ENCODE measurements at places on chromosomes 5 and 9. TPM values are rescaled to one million over a fixed set of nuclear protein-coding genes. Genes with fewer than 3 reads are reported as not detected.

GRCh38 chr5:149170299-149170698 lies 29.0 kb downstream of the ABLIM3 start:
- no peak for DNase-seq

- DNase-seq, result no peak
Measured at GRCh38 chr5:95543017-95543705, 11.6 kb downstream of the SKIC3 start.

- no peak for DNase-seq
Measured at GRCh38 chr5:59418808-59419207, 474.7 kb downstream of the PDE4D start.

- no peak for DNase-seq
Measured at GRCh38 chr5:77824981-77825380, 48.8 kb upstream of the TBCA start.

DNA sequence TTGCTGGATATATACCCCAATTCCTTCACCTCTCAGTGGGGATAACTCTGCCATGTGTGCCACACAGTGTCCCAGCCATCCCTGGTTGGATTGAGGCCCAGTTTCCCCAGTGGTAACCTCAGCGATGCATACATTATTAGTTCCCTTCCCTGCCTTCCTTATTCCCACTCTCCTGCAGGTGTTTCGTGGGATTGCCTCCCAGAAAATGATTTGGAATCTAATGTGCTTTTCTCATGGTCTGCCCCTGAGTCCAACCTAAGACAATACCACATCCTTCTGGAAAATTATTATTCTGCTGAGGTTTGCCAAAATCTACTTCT lies 8.4 kb upstream of the SPINK4 start:
- no peak for DNase-seq

- no peak for DNase-seq
Measured at GRCh38 chr5:58490402-58491050, 709 bp upstream of the GAPT start.

GRCh38 chr9:110015759-110016158 lies 192.2 kb downstream of the C9orf152 start:
- peak; percentile 50 for DNase-seq

- DNase-seq, result no peak
Measured at GRCh38 chr5:168642019-168642418, 62.9 kb upstream of the PANK3 start.

DNA sequence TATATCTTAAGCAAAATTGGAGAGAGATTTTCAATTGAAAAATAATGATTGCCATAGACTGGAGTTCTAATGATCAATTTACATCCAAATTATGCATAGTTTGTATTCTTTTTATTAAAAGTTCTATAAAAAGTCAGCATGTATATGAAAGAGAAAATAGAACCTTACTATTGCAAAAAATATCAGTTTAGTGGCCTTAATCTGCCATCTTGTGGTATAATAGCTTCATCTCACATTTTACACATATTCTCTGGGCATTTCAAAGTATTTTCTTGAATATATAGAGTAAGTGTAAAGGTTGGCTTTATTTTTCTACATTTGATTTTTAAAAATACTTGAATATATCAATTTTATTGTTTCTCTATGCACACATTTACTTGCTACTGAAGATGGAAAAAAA lies 1858.6 kb upstream of the CDH9 start:
- DNase-seq, result no peak

- no peak for DNase-seq
Measured at GRCh38 chr9:82382887-82383616, 394.5 kb downstream of the SPATA31D1 start.

GRCh38 chr5:154801083-154801482 lies 45.9 kb downstream of the LARP1 start:
- DNase-seq, result no peak

DNA sequence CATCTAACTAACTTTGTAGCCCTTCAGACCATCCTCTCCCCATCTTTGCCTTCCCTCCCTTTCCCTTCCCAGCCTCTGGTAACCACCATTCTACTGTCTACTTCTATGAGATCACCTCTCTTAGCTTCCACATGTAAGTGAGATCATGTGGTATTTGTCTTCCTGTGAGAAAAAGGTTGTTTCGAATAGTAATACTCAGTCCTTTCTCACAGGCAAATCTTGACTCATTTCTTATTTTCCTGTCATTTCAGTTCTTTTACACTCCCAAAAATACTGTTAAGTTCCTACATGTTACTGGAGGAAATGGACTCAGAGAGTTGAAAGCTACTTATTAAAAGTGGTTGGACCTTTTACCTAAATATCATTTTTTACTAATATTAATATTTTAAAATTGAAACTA lies 82.1 kb downstream of the SLF1 start:
- DNase-seq, result no peak

GRCh38 chr5:141695627-141696215 lies 13.7 kb upstream of the ARAP3 start:
- DNase-seq, result no peak

- no peak for DNase-seq
Measured at GRCh38 chr5:81782811-81783210, 31.9 kb upstream of the SSBP2 start.

- peak; percentile 91 for DNase-seq
Measured at GRCh38 chr5:137206030-137206715, 293.0 kb downstream of the SPOCK1 start.

DNA sequence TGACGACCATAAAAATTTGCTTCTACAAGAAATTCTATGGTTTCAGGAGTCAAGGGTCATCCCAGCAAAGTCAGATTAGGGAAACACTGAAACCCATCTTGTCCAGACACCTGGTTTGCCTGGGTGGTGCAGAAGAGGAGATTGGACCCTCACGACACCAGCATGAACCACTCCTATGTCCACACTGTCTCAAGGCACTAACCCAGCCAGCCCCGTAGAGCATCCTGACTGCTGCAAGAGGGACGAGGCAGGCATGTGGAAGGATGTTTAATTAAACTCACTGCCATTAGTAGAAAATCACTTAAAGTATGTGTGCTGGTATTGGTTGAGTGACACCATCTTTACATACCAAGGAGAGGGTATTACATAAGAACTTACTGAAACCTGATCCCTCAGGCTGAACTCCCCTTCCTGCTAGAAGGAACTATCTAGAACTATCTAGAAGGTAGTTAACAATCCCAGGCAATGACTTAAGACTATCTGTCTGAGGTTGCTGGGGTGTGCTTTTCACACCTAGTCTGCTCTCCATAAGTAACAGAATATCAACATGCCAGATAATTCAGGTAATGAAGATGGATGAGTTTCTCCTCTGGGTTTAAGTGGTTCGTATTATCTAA lies 93.6 kb downstream of the SEMA6A start:
- no peak for DNase-seq

DNA sequence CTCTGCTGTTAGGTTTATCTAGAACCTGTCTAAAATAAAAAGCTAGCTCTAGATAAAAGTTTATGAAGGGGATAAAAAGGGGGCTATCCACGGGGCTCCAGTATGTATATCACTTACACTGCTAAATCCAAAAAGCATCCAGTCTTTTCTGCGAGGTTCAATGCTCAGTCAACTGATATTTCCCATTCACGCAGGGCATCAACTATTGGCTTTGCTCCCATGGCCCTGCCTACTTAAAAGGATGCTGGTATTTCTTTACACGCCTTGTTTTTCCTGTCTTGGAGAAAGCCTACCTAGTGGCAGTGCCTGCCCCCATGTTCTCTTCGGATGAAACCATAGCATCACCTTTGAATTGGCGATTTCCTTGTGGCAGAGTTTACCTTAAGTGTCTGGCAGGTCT lies 8.1 kb downstream of the SPRY4 start:
- no peak for DNase-seq

DNA sequence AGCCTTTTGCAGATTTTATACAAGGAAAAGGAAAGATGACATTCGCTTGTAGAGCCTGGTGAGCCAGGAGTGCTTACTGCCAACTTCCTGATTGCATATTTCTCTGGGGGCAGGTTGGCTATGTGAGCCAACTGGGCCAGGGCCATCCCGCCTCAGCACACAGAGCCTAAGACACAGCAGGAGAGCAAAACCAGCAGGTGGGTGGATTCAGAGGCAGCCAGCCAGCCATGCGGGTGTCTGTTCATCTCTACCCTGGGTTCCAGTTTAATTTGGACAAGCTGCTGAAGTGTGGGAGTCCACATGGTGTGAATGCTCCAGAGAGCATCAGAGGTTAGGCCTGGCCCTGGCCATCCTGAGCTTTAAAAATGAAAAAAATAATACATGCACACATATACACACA lies 291.4 kb downstream of the ARHGEF28 start:
- no peak for DNase-seq

DNA sequence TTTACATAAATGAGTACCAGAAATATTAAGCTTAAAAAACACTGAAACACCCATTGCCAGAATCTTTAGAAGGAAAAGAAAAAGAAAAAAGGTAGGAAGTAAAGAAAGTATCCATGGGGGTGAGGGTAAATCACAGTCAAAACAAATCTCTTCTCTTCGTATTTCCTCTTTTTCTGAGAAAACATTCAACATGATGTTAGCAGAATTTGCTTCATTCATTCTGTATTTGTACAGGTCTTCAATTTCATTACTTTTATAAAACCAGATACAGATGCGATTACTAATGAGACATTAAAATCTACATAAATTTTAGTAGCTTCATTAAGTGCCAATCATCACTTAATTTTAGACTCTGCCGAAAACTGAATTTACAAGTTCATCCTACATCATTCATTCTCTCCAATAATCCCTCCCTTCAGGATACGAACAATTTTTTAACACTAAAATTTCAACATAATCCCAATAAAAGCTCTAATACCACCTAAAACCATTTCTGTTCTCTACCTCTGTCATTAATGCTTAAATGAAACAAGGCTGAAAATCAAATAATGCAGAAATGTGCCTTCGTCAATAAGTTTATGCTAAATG lies 7.0 kb downstream of the NR3C1 start:
- DNase-seq, result no peak

DNA sequence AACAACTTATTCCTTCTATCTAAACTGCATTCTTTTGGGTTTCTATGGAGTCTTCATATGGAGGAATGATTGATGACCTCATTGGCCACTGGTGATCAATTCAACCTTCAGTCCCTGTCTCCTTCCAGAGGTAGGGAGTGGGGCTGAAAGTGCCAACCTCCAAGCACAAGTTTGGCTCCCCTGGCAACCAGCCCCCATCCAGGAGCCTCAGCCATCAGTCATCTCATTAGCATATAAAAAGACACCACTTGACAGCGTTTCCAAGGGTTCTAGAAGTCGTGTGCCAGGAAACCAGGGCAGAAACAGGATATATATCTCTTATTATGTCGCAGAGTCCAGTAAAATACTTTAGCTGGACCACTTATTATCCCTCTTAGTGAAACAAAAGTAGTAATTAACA lies 9.8 kb downstream of the SLC31A2 start:
- no peak for DNase-seq

DNA sequence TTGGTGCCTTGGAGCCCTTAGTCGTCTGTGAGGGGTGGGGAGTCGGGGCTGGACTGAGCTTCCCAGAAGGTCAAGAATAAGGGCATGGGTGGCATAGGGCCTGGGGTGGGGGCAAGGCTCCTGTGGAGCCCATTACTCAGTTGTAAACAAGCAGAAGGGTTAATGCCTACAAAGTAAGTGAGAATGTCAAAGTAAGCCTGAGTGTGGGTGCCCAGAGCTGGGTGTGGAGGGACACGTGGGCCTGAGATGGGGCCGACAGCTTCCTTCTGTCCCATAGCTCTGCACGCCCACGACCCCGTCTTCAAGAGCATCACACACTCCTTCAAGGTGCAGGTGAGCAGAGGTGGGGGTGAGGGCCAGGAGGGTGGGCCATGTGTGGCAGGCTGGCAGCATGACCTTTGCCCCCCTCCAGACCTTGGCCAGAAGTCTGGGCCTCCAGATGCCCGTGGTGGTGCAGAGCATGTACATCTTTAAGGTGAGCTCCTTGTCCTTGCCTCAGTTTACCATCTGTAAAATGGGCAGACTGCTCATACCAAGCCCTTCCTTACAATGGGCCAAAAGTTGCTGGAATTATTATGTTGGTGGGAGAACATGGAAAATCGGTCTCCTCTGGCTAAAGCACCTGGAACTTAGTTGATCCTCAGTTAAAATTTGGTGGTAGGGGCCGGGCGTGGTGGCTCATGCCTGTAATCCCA lies 11.1 kb downstream of the DOLK start:
- no peak for DNase-seq

Gene PCDHGB6
- 1.2 TPM for total RNA-seq

Gene CYSRT1
- not detected for total RNA-seq

Gene OTULINL
- total RNA-seq, result 0.58 TPM

Gene KIF12
- total RNA-seq, result 0.85 TPM

Gene IFNB1
- not detected for total RNA-seq

Gene FRMPD1
- total RNA-seq, result not detected

Gene RANBP17
- total RNA-seq, result 21.1 TPM

Gene FAM219A
- 13.3 TPM for total RNA-seq

Gene LOX
- total RNA-seq, result 3.5 TPM

Gene PAX5
- total RNA-seq, result 0.09 TPM

Gene PRSS3
- total RNA-seq, result not detected

Gene PROB1
- total RNA-seq, result 0.58 TPM

Gene ADGRV1
- 0.13 TPM for total RNA-seq

Gene PRRT1B
- total RNA-seq, result not detected

Gene WDR70
- 34.9 TPM for total RNA-seq

Gene PCDHA9
- total RNA-seq, result under 0.01 TPM

Gene ERCC8
- total RNA-seq, result 18.6 TPM
